Right ventricle myocardium superior (tissue), 1 donor: ENCODE measurements at places on chromosomes 6 and 20. TPM values are rescaled to one million over a fixed set of nuclear protein-coding genes. Genes with fewer than 3 reads are reported as not detected.

DNA sequence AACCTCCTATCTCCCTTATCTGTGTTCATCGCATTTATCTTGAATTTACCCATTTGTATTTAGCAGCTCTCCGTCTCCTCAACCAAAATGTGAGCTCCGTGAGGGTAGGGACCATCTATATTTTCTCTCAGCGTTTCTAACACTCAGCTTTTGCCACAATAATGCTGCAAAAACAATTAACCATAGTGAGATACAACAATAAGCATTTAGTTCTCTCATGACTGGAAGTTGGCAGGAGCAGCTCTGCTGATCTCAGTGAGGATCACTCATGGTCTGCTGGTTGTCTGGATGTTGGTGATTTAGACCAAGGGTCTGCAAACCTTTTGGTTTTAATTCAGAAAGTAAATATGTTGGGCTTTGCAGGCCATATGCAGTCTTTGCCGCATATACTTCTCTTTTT is 394.8 kb upstream of the RNF217 start:
- DNase-seq = no peak

- DNase-seq = no peak
Observed at GRCh38 chr20:1185316-1185741, 548 bp upstream of the TMEM74B start.

DNA sequence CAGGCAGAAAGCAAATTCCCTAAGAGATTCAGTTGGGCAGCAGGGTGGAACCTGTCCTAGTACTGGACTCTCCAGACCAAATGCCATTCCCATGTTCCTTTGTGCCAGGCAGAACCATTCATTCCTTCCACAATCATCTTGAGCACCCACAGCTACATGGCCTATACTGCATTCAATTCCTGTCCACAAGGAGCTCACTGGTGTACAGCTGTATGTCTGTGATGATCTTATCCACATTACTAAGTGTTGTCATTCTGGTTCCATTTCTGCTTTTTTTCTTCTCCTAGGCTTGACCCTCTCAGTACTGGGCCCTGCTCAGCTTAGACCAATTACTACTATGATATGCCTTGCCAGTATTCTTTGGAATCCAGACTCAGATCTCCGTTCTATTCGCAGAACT is 27.5 kb downstream of the MAN1A1 start:
- DNase-seq = no peak

GRCh38 chr20:63225082-63225454 is 9.1 kb upstream of the YTHDF1 start:
- DNase-seq = no peak

GRCh38 chr20:49701916-49702315 is 11.8 kb downstream of the B4GALT5 start:
- DNase-seq = no peak

DNA sequence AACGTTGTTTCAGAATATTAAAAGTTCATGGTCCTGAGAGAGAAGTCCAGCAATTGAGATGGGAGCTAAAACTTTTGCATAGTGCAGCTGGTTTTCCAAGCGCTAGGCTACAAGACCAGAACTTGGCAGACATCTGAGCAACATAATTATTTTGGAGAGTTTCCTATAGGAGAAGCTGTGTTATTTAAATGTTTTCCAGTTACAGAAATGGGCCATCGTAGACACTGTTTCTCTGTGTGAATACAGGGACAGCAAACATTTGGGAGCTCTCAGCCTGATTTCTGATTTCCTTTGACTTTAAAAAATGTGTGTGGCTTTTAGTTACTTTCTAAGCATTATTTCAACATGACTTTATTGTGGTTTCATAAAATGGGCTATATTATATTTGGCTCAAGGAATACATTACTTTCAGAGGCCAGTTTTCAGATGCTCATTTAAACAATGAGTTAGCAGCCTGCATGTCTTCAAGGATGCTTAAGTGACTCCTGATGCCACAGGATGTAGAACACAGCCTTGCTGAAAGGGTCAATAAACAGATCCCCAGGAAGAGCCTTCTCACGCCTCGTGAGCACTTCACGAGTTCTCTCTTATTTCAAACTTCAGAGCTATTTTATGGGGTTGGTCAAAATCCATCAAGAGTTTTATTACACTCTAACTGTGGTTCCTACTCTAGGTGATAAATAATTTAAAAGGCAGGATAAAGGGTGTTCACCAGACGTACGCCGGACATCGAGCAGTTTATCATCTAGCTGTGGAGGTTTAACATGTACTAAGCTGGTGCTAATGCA is 193.8 kb downstream of the SMOC2 start:
- DNase-seq = no peak

DNA sequence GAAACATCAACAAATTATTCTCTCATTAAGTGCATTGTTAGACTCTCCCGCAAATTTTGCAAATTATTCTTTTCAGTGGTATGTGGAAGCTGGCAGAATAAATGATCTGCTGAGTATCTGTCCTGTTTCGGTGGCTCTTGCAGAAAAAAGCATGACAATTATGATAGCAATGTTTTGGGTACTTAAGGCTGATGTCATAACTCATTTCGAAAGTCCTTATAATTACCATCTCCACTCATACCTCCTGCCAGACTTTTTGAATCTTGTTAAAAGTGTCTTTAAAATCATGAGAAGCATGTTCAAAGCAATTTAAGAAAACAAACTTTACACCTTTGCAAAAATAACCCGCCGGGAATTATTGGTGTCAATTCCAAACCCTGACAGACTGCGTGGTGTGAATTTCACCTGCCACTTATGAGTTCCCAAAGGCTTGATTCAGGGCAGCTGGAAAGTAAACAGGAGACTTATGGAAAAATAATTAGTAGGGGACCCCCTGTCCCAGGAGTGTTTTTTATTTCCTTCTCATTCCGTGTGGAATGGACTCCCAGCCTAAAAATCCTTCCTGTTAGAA is 87.6 kb upstream of the E2F3 start:
- no peak for DNase-seq

DNA sequence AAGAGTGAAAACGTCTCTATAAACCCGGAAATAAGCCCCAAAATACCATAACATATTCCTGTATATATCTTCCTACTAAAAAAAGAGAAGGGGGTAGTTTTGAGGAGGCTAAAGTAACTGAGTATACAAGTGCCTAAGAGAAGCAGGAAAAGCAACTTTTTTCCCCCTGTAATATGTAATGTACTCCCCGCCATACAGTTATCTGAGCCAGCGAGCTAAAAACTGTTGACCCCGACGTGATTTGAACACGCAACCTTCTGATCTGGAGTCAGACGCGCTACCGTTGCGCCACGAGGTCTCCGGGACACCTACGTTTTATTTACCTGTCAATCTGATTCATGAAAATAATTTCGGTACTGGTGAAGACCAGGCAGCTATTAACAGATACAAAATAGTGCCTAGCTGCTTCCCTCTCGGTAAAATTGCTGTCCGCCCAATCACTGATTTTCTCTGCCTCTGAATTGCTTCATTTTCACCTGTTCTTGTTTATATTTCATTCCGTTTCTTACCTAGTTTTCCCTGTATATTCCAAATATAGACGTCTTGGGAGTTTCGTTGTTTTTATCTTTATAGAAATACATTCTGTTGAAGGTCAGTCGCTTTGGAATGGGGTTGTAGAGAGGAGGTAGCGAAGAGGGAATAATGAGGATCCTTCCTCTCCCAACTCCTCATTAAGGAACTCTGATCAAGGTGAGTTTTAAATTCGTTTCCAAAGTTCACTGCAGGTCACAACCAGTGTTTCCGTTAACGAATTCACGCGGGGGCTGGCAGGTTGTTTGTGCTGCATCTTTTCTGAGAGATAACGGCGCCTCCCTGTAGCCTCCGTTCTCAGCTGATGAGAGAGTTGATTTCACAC is 33.6 kb upstream of the BTN3A2 start:
- DNase-seq = no peak

DNA sequence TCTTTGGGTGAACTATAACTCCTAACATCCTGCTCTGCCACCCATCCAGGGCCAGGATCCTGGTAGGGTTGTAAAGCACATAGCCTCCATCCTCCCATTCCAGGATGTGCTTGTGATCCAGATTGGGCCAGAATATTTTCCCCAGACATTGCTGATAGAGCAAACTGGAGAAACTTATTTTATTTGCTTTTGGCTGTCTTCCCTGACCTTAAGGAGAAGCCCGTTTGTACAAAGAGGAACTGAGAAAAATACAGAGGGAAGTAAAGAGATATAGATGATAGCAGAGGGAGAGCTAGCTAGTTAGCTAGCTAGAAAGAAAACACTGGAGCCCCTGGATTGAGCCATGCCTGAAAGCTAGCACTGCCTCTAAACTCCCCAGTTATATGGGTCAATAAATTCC is 9.0 kb upstream of the HDAC2 start:
- no peak for DNase-seq

GRCh38 chr20:25319241-25320034 is 71.2 kb downstream of the ABHD12 start:
- no peak for DNase-seq

GRCh38 chr20:23023621-23024177 is 11.4 kb upstream of the SSTR4 start:
- no peak for DNase-seq

- no peak for DNase-seq
Observed at GRCh38 chr6:39173270-39173669, 56.0 kb downstream of the KCNK5 start.

- peak; percentile 16 for DNase-seq
Observed at GRCh38 chr20:61963149-61963548, 102.5 kb downstream of the TAF4 start.

DNA sequence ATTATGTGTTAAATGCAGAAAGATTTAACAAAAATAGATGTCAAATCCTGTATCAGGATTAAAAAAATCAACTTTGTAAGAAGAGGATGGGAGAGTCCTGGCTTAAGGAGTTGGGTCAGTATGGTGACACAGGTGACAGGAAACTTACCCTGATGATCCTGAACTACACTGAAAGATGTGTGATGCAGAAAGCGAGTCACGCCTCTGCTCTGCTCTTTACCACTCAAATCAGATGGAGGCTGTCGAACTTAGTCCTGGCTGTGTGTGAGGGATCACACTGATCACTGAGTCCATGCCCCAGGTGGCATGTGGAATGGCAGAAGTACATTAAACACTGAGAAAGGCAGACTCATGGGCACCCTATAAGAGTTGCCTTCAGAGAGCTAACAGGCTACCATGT is 92.9 kb downstream of the GJA10 start:
- no peak for DNase-seq

The TLDC2 gene
- not detected for total RNA-seq

The PRPH2 gene
- total RNA-seq = 0.30 TPM

The FAM209B gene
- 0.35 TPM for total RNA-seq

GRCh38 chr6:27156874-27157458 is 90.5 kb upstream of the PRSS16 start:
- DNase-seq = no peak

DNA sequence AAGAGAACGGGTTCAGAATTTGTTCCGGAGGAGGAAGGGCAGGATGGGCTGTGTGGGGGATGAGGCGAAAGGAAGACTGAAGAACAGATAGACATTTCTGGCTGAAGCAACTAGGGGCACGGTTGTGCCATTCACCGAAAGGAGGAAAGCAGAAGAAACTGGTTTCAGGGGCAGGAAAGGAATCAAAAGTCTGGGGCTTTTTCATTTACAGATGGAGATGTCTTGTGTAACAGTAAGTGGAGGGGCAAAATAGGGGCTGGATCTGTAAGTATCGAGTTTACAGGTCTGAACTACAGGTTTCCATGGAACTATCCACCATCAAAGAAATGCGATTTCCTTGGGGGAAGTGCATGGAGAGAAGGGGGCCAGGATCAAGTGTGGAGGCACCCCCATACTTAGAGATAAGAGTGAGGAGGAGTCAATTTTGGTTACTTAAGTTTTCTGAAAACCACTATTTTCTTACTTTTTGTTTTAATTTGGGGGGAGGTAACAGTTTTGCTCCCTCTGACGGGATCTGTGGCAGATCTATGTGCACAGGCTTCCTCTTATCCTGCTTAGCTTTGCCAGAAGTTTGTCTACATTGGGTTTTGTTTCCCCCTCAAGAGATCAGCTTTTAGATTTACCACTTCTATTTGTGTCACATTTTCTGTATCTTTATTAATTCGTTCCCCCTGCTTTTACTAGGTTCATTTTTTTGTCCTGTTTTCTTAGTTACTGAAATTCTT is 120.1 kb downstream of the SLC23A2 start:
- DNase-seq = no peak

DNA sequence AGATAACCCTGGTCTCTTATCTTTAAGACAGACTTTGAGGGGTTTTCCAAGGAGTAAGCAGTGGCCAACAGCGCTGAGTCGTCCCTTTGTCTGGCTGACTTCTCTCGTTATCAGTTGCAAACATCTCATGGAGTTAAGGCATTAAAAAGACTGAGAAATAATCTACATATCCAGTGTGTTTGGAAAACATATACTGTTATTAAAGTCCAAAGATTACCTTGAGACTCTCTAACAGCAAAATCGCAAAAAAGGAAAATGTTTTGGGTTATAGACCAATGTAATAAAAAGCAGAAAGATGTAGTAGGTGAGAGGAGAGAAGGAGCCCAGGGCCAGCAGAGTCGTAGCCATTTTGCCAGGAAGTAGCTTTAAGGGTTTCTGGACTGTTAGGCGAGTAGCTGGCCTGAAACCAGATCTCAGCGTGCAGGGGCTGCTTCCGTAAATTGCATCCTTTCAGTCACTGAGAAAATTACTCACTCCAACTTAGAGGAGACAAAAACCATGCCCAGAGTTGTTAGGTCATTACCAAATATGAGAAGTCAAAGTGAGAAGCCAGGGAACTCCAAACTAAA is 24.6 kb downstream of the MYLK4 start:
- no peak for DNase-seq

- peak; percentile 44 for DNase-seq
Observed at GRCh38 chr6:30915591-30915946, 1.5 kb downstream of the VARS2 start.

The PGC gene
- not detected for total RNA-seq

DNA sequence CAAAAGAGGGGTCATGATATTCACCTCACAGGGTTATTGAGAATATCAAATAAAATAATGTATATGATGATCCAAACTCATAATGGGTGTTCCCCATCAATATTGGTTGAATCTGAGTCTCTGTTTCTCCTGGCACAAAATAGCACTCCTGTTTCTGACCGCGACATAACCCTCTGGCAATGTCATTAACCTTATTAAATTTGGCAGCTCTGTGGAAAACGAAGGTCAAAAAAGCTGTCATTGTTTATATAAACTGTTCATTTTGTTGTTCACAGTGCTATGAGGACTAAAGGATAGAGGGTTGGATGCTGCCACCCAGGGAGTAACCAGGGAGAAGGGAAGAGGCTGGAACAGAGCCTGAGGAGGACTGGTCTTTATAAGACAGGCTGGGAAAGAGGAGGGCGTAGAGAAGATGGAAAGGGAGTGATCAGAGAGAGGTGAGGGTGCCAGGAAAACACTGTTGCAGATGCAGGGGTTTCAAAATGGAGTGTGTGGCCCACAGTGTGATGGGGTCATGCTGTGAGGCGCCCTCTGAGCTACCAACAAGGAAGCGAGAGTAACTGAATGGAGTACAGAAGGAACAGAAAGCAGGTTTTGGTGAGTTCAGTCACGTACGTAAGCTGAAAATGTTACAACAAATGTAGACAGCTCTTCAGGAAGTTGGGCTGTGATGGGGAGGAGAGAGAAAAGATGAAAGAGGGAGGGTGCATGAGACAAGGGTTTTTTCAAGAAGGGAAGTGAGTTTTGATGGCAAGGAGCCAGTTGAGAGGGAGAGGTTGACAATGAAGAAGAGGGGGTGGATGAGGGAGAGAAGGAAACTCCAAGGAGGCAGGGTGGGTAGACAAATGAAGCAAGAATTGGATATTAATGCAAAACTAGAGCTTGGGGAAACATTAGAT is 251.6 kb upstream of the TAB2 start:
- no peak for DNase-seq

The ANKRD6 gene
- total RNA-seq = 15.0 TPM
